ENCODE measurements at places on chromosomes 5 and 9.

DNA sequence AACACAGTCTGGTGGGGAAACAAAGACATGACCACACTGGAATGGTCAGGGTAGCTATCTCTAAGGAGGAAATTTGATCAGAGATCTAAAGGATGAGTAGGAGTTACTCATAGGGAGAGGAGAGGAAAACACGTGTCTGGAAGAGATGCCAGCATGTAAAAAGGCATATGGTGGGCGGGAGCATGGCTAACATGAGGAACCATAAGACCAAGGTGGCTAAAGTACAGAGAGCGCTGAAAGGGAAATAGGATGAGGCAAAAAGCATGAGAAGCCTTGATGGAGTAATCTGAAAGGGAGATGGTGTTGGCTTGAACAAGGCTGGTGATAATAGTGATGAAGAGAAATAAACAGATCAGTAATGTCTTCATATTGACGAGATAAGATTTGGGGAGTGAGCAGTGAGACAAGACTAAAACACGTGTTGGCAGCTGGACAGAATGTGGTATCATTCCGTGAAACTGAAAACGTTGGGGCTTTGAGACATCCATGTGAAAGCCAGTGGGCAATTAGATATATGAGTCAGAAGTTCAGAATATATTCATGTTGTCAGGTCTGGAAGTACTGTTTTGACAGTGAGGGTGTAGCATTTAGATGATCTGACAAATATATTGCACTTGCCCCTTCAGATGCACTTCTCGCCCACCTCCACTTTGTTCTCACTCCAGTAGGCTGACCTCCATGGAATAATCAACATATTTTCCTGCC, 209.1 kb upstream of the KCNN2 start:
- ATAC-seq, result no peak

GRCh38 chr9:109251080-109251775, 69.6 kb downstream of the EPB41L4B start:
- peak; percentile 85 for ATAC-seq

- ATAC-seq, result no peak
Measured at GRCh38 chr5:142641711-142642110, 44.2 kb downstream of the FGF1 start.

- ATAC-seq, result no peak
Measured at GRCh38 chr9:78521680-78522079, 224.8 kb downstream of the PSAT1 start.

- ATAC-seq, result no peak
Measured at GRCh38 chr9:114803479-114804265, 2.2 kb downstream of the TNFSF15 start.

- peak; percentile 96 for ATAC-seq
Measured at GRCh38 chr9:110029429-110029955, 178.5 kb downstream of the C9orf152 start.
